Iris pigment epithelial cell (primary cell): ENCODE measurements at places on chromosomes 2 and 18.

DNA sequence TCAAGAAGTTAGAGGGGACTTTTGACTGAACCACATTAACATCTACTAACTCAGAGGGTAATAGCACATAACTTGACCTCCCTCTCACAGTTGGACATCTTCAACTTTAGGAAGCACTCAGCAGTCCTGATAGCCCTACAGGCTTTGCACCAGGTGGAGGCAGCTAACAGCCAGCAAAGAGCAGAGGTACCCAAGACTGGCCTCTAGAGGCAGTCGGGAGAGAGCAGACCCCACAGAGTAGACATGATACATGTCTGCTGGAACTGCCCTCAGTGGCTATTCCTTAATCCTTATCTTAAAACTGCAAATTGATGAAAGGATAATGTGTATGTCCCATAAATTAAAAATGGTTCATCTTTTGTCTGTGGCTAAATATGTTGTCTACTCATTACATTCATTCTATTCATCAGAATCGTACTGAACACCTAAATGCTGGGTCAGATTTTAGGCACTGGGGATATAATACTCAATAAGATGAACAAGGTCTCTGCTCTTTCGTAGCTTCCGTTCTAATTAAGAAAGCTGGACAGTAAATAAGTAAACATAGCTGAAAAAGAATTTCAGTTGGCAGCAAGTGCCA is 49.8 kb downstream of the CAB39 start:
- peak; percentile 50 for DNase-seq

DNA sequence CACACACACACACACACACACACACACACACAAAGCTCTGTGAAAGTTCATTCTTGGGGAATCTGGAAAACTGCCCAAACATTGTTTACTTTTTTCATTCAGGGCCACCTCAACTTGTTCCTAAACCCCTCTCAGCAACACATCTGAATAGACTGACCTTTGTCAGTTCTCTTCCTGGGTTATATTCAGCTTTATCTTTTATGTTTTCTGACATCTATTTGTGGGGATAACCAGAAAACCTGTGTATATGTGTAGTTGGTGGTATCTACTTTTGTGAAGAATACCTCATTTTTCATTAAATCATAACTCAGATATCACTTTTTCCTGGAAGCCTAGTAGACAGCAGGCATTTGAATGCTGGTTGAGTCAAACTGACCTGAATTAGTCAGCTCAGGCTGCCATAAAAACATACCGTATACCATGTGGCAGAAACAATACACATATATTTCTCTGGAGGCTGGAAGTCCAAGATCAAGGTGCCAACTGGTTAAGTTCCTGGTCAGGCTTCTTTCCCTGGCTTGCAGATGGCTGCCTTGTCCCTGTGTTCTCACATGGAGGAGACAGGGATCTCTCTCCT is 11.0 kb upstream of the RNF144A start:
- peak; percentile 66 for DNase-seq

- DNase-seq = peak; percentile 72
Observed at GRCh38 chr18:35387152-35387571, 10.0 kb upstream of the ZNF396 start.

DNA sequence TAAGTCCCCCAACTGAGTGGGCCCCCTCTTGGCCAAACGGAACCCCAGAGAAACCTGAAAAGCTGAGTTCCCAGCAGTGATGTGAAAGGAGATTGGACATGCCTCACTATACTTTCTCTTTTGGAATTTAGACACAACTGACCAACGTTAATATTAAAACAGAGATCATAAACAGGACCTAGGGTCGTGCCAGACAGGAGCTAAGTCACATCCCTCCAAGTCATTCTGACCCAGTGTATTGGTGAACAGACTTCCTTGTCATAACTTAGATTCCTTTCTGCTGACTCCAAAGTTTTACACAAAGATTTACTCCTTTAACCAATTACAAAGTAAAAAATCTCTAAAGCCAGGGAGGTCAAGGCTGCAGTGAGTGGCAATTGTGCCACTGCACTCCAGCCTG is 46.9 kb downstream of the UXS1 start:
- DNase-seq = peak; percentile 70
